ENCODE measurements at places on chromosomes 4 and X. TPM values are rescaled to one million over a fixed set of nuclear protein-coding genes. Genes with fewer than 3 reads are reported as not detected.

DNA sequence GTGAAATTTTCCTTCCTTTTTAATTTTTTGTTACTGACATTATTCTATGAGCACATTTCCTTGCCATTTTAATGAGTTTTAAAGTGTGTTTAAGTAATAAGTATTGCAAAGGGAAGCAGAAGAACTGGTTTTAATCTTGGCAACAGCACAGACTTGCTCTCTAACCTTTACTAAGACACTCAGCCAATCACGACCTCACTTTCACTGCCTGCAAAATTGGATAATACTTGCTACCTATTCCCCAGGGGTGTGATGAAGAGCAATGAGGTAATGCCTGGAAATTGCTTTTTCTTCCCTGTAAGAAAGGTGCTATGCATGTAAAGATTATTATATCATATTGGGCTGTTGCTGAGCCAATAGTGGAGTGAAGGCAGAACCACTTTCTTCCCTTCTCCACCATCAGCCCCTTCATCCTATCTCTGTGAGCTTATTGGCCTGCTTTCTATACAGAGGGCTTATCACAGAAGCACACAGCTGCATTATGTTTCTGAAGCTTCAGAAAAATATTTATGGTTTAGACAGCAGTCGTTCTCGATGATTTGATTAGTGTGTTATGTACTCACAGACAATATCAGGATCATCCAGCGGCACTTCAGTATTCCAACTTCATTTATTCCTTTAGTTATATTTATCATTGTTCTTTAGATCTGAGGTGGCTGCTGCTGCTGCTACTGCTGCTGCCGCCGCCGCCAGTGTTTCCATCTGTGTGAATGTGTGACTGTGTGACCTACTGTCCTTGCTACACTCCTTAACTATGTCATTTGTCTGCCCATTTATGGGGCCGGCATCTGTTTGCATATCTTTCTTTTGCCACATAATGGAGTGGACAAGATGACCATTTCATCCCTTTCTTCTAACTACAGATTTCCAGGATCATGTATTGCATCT, 255.1 kb downstream of the C4orf33 start:
- DNase-seq = no peak

- DNase-seq = no peak
These were observed 632 bp upstream of the PCDH7 start for GRCh38 chr4:30719454-30720020.

GRCh38 chr4:180058691-180059215, 2184.4 kb upstream of the TENM3 start:
- no peak for DNase-seq

- no peak for DNase-seq
These were observed 77.2 kb upstream of the IL1RAPL2 start for GRCh38 chrX:104488811-104489210.

GRCh38 chr4:10866666-10867065, 182.1 kb upstream of the CLNK start:
- DNase-seq = no peak

DNA sequence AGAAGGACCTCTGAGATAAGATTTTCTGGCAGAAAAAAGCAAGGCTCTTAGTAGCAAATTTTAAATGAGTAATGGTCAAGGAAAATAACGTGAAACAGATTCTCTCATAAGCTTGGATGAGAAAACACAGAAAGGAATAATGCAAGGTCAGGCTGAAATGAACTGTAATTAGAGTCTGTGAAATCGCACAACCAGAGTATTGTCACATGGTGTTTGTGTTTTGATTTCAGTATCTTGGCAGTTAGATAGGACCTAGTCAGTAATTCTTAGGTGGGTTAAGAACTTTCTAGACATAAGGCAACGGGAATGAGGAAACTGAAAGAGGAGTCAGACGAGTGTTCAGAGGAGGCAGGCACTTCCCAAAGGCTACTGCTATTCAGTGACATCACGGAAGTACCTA, 34.6 kb downstream of the LIMCH1 start:
- no peak for DNase-seq

The HSD17B13 gene
- 0.52 TPM for total RNA-seq

The FRYL gene
- 135 TPM for total RNA-seq

- DNase-seq = no peak
These were observed 4.2 kb upstream of the OTUD5 start for GRCh38 chrX:48961585-48962091.

The CXCL8 gene
- 0.52 TPM for total RNA-seq

The SHROOM2 gene
- total RNA-seq = 0.35 TPM

The LPAR4 gene
- total RNA-seq = not detected

DNA sequence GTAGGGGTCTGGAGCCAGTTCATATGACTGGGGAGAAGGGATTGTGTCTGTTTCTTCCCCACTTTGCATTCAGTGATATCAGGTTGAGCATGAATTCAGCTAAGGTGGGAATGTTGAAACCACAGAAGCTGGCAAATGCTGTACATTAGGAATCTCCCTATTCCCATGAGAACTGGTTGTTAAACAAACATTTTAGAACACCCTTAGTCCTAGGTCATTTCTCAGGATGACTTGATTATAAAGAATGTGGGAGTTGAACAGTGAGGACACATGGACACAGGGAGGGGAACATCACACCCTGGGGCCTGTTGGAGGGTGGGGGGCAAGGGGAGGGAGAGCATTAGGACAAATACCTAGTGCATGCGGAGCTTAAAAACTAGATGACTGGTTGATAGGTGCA, 62.6 kb upstream of the LIMCH1 start:
- DNase-seq = no peak

The ITGB1BP2 gene
- 1.4 TPM for total RNA-seq

- no peak for DNase-seq
These were observed at the start of gene CLCN4 for GRCh38 chrX:10156199-10157031. Gene CLCN4, plus strand, starts transcription at chrX:10156975. Its CDS starts 28,058 bp downstream, at chrX:10185033.

Data from CD4-positive, CD25-positive, alpha-beta regulatory T cell (primary cell).